T-helper 2 cell treated with Interferon-gamma antibody and Interleukin-4, amounts not matched to agents 5 μg/mL and 100 μg/mL, for 36 hours (primary cell): ENCODE measurements at places on chromosomes 1 and 21.

DNA sequence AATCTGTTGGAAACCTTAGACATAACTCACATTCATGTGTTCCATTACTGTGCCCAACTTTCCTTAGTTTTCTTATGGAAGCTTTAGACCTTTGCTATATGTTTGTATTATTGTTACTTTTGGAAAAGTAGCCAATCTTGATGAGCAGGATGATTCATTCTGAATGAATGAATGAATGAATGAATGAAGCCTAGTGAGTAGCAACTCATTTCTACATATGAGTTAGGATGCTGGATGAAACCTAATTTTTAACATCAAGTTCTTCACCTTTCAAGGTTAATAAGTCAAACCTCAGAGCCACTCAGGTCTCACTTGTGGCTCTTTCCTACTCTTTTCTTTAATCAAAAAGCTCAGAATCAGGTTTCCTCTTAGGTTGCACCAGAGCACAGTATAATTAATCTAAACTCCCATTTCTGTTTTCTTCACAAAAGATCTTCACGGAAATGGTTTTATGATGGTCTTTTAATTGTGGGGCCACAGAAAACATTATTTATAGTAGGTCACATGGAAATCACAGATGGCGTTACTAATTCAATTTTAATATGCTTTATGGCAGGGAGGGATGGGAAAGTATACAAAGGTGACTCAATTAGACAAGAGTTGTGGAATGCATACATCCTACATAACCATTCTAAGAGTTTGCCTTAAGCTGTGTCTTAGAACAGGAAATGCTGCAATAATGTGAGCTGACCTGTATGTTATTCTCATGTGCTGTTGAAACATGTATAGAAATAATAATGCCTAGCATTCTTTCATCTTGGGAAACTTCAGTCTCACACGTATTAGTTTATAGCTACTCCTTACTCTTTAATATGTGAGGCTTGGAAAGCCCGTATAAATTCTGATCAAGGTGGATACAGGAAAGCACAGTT, 4.5 kb upstream of the DDX59 start:
- no peak for DNase-seq

- DNase-seq, result no peak
Measured at GRCh38 chr1:11680270-11681070, 478 bp downstream of the MAD2L2 start.

DNA sequence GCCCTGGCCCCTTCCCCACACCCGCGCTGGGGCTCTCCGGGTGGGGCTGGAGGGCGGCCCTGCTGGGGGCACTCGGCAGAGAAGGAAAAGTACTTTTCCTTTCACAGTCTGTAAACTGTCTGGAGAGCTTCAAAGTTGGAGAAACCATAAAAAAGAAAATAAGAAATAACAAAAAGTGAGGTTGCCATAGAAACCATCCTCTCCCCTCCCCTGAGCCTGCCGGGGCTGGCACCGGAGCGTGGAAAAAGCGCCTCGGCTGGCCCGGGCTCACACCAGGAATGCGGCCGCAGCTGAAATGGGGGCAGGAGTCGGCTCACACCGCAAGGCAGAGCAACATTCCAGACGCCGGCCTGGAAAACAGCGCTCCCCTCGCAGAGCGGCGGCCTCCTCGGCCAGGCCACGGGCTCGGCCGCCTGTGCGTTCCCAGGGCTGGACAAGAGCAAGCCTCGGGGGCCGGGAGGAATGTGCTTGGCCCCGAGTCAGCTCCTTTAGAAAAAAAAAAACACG, 69.2 kb downstream of the MORN1 start:
- DNase-seq, result no peak

GRCh38 chr1:2174348-2175054, 20.1 kb downstream of the FAAP20 start:
- no peak for DNase-seq

GRCh38 chr1:159282118-159282517, 20.0 kb upstream of the FCER1A start:
- no peak for DNase-seq
